ENCODE measurements at places on chromosomes 4 and X.

DNA sequence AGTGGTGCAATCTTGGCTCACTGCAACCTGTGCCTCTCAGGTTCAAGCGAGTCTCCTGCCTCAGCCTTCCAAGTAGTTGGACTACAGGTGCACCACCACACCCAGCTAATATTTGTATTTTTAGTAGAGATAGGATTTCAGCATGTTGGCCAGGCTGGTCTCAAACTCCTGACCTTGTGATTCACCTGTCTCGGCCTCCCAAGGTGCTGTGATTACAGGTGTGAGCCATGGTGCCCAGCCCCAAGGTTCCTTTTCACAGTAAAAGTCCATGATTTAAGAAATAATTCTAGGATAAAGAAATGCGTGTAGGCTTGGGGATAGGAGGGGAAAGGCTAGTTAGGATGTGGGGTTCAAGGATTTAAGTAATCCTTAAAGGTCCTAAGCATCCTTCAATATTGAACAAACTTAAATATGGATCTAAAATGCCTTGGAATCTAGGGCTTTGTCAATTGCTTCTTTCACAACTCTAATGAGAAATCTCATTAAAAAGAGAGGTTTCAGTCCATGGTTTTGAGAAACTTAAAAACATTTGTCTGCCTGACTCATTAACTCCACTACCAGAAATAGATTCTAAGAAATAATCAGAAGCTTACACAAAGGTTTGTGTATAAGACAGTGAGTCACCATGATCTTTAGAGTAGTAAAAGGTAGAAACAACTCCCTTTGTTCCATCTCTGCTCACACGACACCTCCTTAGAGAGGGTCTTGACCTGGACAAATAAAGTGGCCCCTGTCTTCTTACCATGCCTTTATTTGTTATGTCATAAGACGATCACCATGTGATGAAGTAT, 203.2 kb downstream of the PTTG2 start:
- no peak for DNase-seq

DNA sequence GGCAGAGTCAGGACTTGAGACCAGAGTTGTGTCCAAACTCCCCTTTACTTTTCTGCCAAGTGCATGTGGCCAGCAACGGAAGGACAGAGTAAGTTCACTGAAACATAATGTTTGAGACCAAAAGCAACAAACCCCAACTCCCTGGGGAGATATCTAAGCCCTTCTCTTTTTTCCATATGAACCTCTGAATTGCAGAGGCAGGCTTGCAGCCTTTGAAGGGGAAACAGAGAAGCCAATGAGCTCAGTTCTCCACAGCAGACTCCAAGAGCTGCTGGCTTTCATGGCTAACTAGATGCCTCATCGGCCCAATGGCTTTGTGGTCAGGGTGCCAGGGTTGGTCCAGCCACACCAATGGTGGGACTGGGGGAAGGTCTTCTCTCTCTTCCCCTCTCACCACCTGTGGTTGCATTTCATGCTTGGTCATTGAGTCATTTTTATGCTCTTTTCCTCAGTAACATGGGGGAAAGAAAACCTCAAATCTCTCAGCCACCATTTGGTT, 34.0 kb downstream of the STARD8 start:
- no peak for DNase-seq

DNA sequence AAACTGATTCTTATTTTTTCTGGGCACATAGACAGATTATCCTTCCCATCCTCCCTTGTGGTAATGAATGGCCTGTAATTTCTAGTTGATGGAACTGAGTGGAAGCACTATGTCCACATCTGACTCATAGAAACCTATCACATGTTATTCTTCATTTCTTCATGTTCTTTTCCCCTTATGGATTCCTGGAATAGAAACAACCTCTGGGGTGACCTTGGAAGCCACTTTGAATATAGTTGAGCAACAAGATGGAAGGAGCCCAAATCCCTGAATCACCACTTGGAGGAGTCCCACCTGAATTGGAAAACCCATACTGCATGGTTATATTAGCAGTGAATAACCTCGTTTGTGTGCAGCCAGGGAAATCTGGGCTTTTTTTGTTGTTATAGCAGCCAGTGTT, 137.8 kb downstream of the MID1IP1 start:
- DNase-seq, result peak; percentile 7

GRCh38 chr4:156553659-156554058, 417.9 kb downstream of the PDGFC start:
- DNase-seq, result no peak

DNA sequence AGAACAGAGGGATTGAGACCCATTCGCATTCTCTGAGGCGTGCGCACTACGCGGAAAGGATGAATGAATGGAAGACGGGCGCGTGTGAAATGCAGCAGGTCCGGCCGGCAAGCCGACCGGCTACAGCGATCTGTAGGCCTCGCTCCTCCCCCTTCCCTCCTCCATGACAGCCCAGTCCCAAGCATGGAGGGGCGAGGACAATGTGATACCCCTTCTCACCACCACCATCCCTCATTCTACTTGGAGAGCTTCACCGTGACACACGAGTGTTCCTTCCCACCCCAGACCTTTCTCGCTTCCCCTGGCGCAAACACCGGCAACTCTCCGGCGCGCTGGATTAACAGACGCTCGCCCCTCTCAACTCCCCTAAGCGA, 815 bp downstream of the EIF4E start:
- DNase-seq, result peak; percentile 38

GRCh38 chr4:172819353-172819752, 349.3 kb upstream of the GALNT7 start:
- DNase-seq, result no peak

DNA sequence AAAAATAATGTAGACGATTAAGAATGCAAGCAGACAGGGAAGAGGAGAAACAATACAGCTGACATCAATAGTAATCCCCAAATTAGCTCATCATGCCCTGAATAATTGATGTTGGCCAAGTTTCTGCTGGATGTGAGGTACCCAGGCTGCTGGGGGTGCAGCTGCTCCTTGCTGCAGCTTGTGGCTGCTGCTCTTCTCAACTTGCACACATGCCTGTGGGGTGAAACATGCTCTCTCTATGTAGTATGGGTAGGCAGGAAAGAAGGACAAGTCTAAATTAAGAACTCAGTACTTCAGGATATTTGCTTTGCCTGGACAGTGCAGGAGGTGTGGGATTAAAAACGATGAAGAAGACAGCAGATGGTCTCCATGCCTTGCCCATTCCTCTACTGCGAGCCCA, 16.7 kb downstream of the EDA2R start:
- DNase-seq, result no peak

DNA sequence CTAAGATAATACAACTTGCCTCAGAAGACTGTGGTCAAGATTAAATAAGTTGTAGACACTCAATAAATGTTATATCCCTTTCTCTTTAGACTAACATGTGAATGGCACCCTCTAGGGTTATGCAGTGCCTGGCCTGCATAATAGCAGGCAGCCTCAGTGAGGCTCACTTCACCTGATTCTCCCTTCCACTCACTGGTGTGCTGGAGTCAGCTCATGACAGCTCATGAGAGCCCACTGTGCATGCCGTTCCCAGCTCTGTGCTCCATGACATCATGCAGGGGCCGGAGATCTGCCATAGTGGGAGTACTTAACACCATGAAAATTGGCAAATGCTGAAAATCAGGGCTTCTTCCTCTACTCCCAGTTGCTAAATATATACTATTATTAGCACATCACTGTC, 64.5 kb downstream of the TEC start:
- DNase-seq, result no peak

- DNase-seq, result no peak
These were observed 33.9 kb downstream of the BCLAF3 start for GRCh38 chrX:19956923-19957322.

GRCh38 chrX:139559383-139560042, 29.0 kb downstream of the F9 start:
- peak; percentile 1 for DNase-seq

DNA sequence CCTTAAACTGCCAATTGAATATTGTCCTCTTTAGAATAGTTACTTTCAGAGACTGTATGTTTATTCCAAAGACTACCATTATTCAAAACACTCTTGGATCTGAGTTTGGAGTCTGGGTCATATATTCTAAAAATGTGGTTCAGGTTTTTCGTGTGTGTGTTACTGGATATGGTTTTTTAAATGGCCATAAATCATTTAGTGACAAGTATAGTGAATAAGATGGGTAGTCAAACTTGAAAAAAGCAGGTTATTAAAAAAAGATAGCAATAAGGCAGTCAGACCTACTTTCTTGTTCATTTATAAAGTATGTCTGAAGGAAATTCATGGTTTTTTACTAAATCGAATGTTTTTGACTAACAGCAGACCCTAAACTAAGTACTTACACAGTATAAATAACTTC, 59.3 kb downstream of the DCK start:
- DNase-seq, result no peak

GRCh38 chr4:19729886-19730651, 521.6 kb upstream of the SLIT2 start:
- DNase-seq, result no peak

- peak; percentile 32 for DNase-seq
These were observed 55.7 kb upstream of the PPARGC1A start for GRCh38 chr4:23945451-23946017.

GRCh38 chrX:148271263-148271662, 229.2 kb upstream of the AFF2 start:
- no peak for DNase-seq

GRCh38 chrX:147897117-147897516, 14.6 kb upstream of the FMR1 start:
- DNase-seq, result no peak

GRCh38 chrX:22314692-22315091, 42.0 kb downstream of the CBLL2 start:
- no peak for DNase-seq

DNA sequence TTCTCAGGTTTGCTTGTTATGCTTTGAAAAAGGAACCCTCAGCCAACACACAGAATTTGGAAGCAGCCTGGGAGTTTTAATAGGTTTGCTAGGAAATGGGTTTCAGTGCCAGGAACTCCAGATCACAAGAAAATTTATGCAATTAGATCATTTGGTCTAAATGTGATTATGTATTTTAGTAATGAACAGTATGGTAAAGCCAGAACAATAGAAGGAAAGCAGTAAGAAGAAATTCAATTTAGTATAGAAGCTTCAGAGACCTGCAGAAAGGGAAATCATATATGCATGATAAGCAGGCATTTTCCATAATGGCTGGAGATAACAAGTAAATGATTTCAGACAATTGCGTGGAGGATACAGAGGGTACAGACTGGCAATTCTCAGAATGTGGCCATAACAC, 184.7 kb downstream of the KCNIP4 start:
- no peak for DNase-seq

DNA sequence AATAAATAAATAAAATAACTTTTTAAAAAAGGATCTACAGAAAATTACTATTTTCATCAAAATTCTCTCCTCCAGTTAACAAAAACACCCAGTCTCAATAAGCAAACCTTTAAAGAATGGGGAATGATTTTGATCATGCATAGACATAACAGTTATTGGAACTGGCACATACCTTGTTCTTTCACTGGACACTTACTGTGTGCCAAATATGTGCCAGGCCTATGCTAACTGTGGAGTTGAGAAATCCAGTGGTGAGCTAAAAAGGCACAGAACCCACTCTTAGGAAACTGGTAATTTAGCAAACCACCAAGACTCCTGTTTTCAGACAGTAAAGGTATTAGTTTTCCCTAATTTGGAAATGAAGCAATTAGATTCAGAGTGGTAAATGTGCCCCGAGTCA, 39.1 kb downstream of the CLOCK start:
- DNase-seq, result no peak

- DNase-seq, result no peak
These were observed 7.6 kb downstream of the SLC25A43 start for GRCh38 chrX:119406776-119407175.

DNA sequence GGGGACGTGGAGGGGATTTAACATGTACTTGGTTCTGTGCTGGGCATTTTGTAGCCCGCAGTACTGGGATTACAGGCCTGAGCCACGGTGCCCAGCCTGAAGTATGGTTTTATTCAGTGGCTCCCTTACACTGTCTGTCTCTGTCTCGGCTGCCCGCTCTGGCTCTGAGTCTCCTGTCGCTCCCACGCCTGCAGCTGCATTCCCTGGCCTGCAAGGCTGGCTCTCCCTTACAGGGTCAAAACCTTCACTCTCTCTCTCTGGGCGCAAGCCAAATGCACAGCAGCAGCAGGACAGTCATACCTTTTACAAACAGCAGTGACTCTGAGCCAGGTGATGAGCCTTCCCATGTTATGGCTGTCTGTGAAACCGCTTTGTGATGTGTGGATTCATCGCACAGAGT, 72.1 kb downstream of the HTRA3 start:
- no peak for DNase-seq

GRCh38 chrX:16853537-16853936, 16.6 kb downstream of the RBBP7 start:
- no peak for DNase-seq

- DNase-seq, result no peak
These were observed 50.4 kb upstream of the PGAM4 start for GRCh38 chrX:78019586-78020483.

DNA sequence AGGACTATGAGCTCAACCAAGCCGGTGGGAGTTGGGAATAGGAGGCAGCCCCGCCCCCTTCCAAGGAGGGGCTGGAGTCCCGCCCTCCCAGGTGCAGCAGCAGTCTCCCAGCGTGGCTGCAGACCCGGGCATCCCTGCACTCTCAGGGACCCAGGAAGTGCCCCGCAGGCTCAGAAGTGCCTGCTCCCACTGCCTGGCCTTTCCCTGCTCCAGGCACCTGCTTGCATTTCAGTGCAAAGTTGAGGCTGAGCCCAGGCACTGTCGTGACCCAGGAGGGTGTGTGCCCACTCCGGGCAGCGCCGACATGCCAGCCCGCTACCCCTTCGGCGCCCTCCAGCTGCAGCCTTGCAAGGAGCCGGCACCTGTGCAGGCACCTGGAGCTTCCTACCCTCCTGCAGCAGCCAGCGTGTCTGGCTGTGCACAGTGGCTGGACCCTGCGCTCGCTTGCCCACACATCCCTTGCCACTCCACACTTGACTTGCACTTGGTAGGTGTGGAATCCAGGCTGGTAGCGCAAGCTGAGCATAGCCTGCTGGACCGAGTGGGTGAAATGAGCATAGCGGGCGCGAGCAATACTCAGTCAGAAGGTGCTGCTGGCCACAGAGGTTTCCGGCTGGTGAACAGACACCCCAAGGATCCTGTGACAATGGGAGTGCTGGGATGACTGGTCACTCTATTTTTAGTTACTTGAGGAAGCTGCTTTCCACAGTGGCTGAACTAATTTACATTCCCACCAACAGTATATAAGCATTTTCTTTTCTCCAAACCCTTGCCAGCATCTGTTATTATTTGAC, 236.3 kb downstream of the PCDH10 start:
- DNase-seq, result no peak

GRCh38 chrX:17882680-17883079, 21.6 kb upstream of the RAI2 start:
- DNase-seq, result no peak

GRCh38 chr4:72969976-72970375, 99.5 kb downstream of the COX18 start:
- DNase-seq, result peak; percentile 1

All from AG04450 (cell line).